ENCODE measurements at places on chromosomes 1 and 21.
A peak's percentile ranks its signal among the peaks of the same experiment; 100 is the strongest.

DNA sequence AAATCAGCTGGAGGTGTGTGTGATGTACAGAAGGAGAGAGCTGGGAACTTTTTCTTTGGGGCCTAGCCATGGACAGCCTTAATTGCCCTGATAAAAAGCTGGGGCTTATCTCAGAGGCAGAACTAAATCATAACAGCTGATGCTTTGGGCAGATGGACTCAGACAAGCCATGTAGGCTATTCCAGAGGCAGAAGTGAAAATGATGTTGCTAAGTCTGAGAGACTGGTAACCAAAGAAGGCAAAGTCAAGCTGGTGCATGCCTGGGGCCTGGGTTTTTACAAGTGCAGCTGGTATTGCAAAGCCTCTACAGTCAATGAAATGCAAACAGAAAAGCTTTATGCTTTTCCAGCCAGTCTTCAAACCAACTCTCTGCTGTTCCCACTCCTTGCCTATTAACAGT lies 39.0 kb upstream of the LMX1A start:
- peak; percentile 46 for DNase-seq

DNA sequence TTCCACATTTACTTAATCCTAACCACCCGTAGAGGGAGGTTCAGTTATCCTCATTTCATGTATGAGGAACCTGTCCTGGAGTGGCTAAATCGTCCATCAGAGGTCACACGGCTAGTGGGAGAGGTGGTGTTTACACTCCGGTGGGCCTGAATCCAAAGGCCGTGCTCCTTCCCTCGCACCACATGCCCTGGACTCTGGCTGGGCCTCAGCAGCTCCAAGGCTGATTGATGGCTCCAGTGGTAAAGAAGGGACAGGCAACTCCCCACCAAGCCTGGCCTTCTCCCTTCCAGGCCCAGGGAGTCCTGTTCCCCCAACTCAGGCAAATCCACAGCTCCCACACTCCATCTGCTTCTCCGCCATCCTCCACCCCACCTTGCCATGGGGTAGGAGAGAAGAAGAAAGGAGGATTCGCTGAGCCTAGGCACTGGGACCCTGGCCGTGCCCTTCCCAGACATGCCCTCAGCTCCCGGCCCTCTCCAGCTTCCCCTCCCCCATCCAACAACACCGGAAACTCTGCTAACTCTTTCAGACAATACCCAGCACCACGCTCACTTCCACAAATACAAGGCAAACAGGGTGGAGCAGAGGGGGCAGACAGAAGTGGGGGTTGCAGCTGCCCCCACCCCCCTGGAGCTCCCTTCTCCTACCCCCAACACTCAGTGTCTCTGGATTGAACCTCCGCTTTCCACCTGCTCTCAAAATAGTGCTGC lies 10.9 kb downstream of the ARHGEF2 start:
- no peak for DNase-seq

DNA sequence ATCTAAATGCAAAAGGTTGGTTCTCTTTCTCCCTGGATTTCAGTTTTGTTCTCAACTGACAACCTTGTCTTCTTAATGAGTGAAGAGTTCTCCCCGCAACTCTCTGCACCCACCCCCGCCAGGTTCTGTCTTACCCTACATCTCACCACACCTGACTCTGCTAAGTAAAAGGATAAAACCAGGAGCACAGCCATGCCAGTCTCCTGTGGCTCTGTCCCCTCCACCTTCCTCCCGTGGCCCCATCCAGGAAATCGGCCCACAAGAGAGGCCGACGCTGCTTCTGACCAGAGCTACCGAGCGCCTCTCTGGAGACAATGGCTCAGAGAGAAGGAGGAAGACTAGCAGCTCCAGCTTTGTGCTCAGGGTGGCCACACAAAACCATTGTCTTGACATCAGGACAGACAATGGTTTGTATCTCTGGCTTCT lies 72.2 kb downstream of the PLEKHA6 start:
- no peak for DNase-seq

DNA sequence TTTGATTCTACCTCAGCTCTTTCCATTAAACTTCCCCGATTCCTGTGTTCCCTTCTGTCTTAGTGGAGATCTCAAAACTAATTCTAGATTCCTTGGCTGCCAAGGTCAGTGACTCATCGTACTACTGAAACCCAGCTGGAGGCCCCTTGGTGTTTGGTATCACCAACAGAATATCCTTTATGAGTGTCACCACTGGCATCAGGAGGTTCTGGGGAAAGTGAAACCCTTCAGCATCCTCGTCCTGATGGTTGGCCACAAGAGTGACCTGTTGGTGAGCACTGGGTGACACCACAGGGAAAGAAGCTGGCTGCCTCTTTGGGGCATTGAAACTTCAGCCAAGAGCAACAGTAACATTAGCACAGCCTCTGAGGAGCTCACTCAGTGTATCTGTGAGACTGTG lies 9.6 kb downstream of the RAB42 start:
- DNase-seq = no peak

DNA sequence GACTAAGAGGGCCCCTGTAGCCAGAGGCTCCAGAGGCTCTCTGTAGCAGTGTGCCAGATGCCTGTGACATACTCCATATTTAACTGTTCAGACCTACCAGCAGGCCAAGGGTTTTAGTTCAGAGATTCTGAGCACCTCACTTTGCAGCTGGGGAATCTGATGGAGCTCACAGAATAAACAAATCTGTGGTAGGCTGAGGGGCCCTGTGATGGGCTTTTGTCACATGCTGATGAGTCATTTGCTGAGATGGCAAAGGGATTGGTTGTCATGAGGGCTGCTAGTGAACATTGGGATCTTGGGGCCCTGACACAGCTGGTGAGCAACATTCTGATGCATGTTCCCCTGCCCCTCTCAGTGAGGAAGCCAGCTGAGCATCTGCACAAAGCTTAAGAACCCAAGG lies 482.2 kb downstream of the CAMTA1 start:
- DNase-seq = no peak

GRCh38 chr1:70426154-70427131 lies 15.4 kb downstream of the CTH start:
- DNase-seq = no peak

- no peak for DNase-seq
Observed at GRCh38 chr1:15937146-15937545, 38.8 kb downstream of the ZBTB17 start.

DNA sequence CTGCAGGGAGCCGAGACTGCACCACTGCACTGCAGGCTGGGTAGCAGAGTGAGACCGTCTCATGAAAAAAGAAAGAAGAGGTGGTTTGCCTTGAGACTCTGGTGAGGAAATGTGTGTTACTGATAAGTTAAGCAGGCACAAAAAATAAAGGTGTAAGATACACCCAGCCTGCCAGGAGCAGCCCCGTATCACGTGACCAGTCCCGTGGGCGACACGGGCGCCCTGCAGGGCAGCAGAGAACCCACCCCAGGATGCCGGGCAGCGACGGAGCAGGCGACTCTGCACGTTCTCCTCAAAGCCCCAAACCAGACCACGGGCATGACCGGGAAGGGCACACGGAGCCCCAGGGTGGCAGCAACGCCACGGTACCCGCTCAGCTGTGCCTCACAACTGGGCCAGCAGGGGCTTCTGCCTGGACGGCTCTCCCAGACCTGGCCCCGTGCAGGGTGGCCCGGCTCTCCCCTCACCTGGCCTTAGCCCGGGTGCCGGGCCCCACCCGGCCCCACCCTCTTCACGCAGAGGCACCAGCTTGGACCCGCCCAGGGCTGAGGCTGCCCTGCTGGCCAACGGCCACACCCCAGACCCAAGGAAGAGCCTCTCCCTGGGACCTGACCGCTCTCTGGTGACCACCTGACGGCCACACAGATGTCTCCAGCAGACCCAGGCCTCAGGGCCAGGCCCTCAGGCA lies 8.1 kb upstream of the TNFRSF4 start:
- DNase-seq = no peak

DNA sequence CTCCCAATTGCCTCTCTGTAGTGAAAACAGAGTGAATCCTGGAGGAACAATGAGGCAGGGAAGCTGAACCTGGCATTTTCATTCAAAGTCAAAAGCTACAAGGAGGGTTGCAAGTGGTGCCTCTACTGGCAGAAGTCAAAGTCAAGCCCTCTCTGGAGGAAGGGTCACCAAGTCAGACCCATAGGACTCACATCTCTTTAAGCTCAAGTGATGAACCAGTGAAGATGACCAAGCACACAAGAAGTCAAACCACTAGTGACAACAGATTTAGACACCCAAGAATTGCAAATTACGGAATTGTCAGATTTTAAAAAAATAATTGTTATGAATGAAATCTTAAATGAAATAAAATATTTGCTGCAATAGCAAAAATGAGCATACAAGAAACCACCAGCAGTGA lies 81.1 kb upstream of the ATP1B1 start:
- DNase-seq = no peak

DNA sequence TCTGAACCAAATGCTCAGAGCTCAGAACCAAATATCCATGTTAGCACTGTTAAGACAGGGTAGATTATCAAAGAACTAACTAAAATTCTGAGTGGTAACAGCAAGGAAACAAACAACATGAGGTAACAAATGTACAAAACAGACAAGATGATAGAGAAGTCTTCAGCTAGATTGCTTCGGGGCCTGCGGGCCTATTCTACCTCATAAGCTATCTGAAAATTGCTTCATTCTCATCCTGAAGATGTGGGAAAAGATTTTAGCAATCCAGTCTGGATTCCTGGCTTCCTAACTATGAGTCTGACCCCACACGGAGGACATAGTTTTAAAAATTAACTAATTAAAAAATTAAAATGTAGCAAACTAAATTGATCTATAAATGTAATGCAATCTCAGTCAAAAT lies 9.2 kb upstream of the QSOX1 start:
- DNase-seq = no peak

GRCh38 chr1:19758227-19758830 lies 41.4 kb downstream of the TMCO4 start:
- peak; percentile 68 for DNase-seq

DNA sequence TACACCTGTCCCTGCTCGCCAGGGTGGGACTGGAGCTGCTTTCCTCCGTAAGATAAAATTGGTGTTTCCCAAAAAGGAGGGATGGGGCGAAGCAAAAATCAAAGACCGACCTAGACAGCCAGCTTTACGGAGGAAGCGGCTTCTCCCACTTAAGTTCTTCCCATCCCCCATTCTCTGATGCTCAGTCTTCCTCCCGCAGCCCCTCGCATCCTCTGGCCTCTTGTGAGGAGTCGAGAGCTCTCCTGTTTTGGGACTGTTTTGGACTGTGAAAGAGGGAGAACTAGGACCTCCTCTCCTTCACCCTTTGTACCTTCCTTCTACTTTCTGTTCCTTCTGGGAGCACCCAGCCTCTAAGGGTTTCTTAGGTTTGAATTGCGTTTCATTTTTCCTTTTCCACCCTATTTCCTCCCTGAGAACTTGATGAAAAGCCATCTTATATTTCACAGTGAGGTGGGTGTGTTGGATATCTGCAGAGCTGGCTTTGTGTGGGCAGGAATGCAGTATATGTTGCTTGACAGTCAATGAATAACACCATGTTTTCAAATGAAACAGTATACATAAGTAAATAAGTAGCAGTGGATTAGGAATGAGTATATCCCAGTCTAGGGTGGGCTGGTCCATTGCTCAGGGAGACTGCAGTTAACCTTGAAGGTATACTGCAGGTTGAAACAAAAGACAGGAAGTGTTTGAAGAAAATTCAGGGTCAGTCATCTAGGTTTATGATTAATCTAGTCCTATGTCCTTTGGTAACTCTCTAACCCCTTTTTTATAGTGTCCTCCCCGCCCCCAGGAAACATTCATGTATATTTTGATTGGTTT lies 848 bp downstream of the CTTNBP2NL start:
- peak; percentile 70 for DNase-seq

- no peak for DNase-seq
Observed at GRCh38 chr1:10815858-10816195, 19.4 kb upstream of the CASZ1 start.

GRCh38 chr1:98217601-98218000 lies 296.8 kb upstream of the DPYD start:
- DNase-seq = no peak

DNA sequence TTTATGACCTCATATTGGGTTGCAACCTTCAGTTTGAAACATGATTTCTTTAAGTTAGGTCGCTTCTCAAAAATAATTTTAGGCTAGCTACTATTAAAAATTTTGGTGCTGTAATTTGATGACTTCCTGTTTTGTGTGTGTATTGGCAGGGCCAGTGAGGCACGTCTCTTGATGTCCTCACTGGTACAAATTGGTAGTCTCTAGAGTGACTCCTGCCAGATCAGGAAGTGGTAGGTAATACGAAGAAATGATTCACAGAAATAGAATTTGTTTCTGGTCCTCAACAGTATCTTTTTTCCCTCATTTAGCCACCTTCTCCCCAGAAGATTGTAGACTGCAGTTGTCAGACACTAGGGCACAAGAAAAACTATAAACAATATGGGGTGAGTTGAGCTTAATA lies 120.9 kb upstream of the KIAA1614 start:
- no peak for DNase-seq

- DNase-seq = no peak
Observed at GRCh38 chr1:17732475-17732874, 22.7 kb upstream of the ACTL8 start.

DNA sequence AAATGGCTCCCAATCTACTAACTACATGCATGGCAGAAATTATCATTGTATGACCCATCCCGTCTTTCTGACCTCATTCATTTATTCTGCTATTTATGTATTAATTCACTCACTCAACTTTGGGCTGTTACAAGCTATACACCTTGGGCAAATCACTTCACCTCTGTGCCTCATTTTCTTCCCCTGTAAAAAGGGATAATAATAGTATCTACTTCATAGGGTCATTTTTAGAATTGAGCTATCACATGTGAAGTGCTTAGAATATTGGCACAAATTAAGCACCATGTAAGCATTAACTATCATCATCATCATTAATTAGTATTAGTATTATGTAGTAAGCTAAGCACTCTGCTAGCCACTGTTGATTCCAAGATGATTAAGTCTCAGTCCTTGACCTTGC lies 52.1 kb downstream of the NMNAT2 start:
- DNase-seq = no peak

GRCh38 chr21:31570824-31571566 lies 88.5 kb upstream of the SOD1 start:
- no peak for DNase-seq

GRCh38 chr1:159756397-159756796 lies 24.4 kb upstream of the DUSP23 start:
- no peak for DNase-seq

DNA sequence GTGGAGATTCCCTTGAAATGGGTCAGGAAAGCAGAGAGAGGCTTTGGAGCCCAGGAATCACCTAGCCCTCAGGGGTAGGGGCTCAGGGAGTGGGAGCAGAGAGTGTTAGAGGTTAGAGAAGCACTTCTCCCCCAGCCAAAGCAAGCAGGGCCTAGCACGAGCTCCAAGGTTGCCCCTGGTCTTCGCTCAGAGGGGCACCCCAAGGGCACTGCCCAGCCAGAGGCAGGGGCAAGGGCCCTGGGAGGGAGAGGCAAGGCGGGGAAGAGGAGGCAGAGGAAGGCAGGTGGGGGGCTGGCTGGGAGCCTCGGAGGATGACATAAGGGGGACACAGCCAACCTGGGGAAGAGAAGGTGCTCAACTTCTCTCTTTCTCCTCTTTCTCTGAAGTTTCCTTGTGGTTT lies 71.9 kb downstream of the CASZ1 start:
- no peak for DNase-seq

- DNase-seq = peak; percentile 56
Observed at GRCh38 chr1:116374353-116375147, 1.5 kb downstream of the ATP1A1 start.

All from NCI-H82 (cell line).